Astrocyte (in vitro differentiated cells and primary cell): ENCODE measurements at places on chromosomes 2 and 18. TPM values are rescaled to one million over a fixed set of nuclear protein-coding genes. Genes with fewer than 3 reads are reported as not detected.
A peak's percentile ranks its signal among the peaks of the same experiment; 100 is the strongest.

Gene PLGLB2
- 3.7 TPM in 2 replicates for total RNA-seq

- H3K4me3 ChIP-seq, result no peak overlapping the region
- H3K36me3 ChIP-seq, result no peaks in the 10 kb centered on the region
- no peaks in the 10 kb centered on the region for H3K4me1 ChIP-seq
- peaks cover 6% of the 10 kb centered on the region for H3K27me3 ChIP-seq
- no peak overlapping the region for H3K27ac ChIP-seq
- DNase-seq, result no peak
These were observed 53.6 kb downstream of the DPYSL5 start for GRCh38 chr2:26901326-26902183.

Gene SPDYA
- 1.3 and 1.4 TPM in 2 replicates for total RNA-seq

Gene TFPI
- 52.9 and 56.6 TPM in 2 replicates for total RNA-seq

- H3K36me3 ChIP-seq, result peaks cover 6% of the 10 kb centered on the region
- H3K4me3 ChIP-seq, result peak overlapping the region; percentile 90
- no peaks in the 10 kb centered on the region for H3K27me3 ChIP-seq
These were observed 1.2 kb downstream of the KDSR start for GRCh38 chr18:63365876-63366212.

DNA sequence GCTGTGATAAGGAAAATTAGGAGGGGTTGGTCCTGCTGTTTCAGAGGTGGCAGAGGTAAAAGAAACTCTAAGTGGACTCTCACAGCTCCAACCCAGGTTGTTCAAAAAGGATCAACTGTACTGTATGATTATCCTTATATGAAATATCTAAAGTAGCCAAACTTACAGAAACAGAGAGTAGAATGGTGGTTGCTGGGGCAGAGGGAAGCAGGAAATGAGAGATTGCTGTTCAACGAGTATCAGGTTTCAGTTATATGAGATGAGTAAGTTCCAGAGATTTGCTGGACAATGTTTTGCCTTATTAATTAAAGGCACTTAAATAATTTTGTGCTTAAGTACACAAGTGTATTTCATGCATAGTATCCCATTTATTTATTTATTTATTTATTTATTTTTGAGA, 972.0 kb upstream of the LRRTM1 start:
- H3K4me3 ChIP-seq, result no peak overlapping the region
- H3K36me3 ChIP-seq, result no peaks in the 10 kb centered on the region
- DNase-seq, result no peak
- H3K4me1 ChIP-seq, result no peaks in the 10 kb centered on the region
- H3K27ac ChIP-seq, result no peak overlapping the region

GRCh38 chr2:191081411-191082155, 67.6 kb upstream of the STAT1 start:
- no peak overlapping the region for H3K4me3 ChIP-seq
- H3K27ac ChIP-seq, result no peak overlapping the region
- no peaks in the 10 kb centered on the region for H3K36me3 ChIP-seq
- peak; percentile 35 for DNase-seq

- H3K27me3 ChIP-seq, result no peaks in the 10 kb centered on the region
- no peaks in the 10 kb centered on the region for H3K36me3 ChIP-seq
- no peaks in the 10 kb centered on the region for H3K4me1 ChIP-seq
- no peak overlapping the region for H3K4me3 ChIP-seq
These were observed 351.7 kb upstream of the CDH7 start for GRCh38 chr18:65399091-65399490.

- no peaks in the 10 kb centered on the region for H3K27me3 ChIP-seq
- no peak overlapping the region for H3K4me3 ChIP-seq
- H3K36me3 ChIP-seq, result no peaks in the 10 kb centered on the region
These were observed 24.2 kb downstream of the PLCL1 start for GRCh38 chr2:197828464-197829135.

Gene SLC16A14
- 3.5 and 4.2 TPM in 2 replicates for total RNA-seq

DNA sequence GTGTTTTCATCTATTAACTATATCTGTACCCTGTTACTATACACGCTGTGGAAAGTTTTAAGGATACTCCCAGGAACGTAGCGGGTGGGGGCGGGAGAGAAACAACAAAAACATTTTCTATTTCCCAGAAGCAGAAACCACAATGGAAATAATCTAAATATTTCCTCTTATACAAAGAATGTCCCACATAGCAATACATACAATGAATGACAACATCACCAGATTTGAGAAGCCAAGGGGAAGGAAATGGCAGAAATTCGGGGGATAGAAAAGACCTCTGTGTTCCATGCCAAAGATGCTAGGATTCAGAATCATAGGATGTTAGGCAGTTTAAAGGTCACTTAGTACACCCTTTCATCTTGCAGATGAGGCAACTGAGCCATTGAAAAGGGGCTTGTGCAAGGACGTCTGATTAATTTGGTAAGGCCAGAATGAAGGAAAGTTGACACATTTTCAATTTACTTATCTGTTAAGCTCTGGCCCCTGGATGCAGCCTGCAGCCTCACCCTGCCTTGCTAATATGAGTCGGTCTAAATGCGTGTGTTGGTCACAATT, 41.1 kb upstream of the SCYGR1 start:
- no peaks in the 10 kb centered on the region for H3K36me3 ChIP-seq
- H3K4me3 ChIP-seq, result no peak overlapping the region
- no peaks in the 10 kb centered on the region for H3K27me3 ChIP-seq

- no peaks in the 10 kb centered on the region for H3K4me1 ChIP-seq
- DNase-seq, result no peak
- H3K36me3 ChIP-seq, result no peaks in the 10 kb centered on the region
These were observed 36.5 kb upstream of the MGAT5 start for GRCh38 chr2:134217351-134217750.

Gene AQP12B
- total RNA-seq, result not detected in 2 replicates

Gene DSC1
- total RNA-seq, result 0.18 and 0.43 TPM in 2 replicates

DNA sequence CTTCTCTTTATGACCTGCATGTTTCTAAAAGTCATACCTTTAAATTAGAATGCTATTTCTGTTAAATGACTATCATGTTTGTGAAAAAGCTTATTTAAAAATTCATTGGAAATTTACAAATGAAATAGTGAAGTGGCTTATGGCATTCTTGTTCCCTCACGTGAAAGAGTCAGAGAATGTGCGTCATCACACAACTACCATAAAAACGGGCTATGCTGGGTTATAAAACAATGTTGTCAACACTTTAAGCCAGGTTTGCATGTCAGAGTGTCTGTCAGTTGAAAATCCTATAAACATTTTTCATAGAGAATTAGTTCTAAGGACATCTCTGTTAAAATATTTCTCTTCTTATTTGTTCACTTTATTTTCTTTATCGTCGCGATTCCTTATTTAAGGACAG, 42.5 kb upstream of the STK39 start:
- H3K36me3 ChIP-seq, result no peaks in the 10 kb centered on the region
- DNase-seq, result no peak
- no peak overlapping the region for H3K27ac ChIP-seq
- no peaks in the 10 kb centered on the region for H3K4me1 ChIP-seq
- no peaks in the 10 kb centered on the region for H3K27me3 ChIP-seq

GRCh38 chr2:85330839-85331636, 3.2 kb upstream of the TGOLN2 start:
- H3K4me1 ChIP-seq, result peaks cover under 1% of the 10 kb centered on the region
- H3K36me3 ChIP-seq, result no peaks in the 10 kb centered on the region
- no peak overlapping the region for H3K4me3 ChIP-seq
- no peaks in the 10 kb centered on the region for H3K27me3 ChIP-seq

GRCh38 chr2:12124790-12125189, 378.4 kb downstream of the LPIN1 start:
- no peak overlapping the region for H3K27ac ChIP-seq
- no peaks in the 10 kb centered on the region for H3K36me3 ChIP-seq
- DNase-seq, result no peak
- no peak overlapping the region for H3K4me3 ChIP-seq
- no peaks in the 10 kb centered on the region for H3K27me3 ChIP-seq
- H3K4me1 ChIP-seq, result peaks cover 14% of the 10 kb centered on the region

DNA sequence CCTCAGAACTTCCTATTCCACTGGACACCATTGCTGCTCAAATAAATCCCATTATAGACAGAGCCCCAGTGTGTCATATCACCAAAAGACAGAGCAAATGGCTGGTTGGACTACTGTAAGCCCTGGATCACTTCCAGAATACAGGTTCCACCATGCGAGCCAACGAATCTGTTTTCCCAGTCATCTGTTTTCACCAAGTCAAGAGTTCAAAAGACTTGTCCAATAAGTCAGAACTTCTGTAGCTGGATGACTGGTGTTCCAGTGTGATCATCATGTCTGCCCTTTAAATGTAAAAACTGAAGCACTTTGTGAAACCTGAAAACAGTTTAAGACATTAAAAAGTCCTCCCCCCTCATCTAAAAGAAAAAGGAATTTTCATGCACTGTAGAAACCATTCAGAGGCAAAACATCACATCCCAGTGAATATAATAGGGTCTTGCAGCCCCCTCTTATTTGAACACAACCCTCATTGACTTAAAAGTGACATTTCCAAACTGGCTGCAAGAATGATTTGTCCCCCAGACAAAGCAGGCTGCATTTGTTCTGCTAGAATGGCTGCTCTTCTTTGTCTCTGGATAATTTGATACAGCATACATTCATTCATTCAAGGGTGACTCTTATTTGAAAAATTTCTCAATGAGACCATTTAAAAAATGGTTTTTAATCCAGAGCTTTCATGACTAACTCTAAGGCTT, 64.6 kb upstream of the TANC1 start:
- H3K27ac ChIP-seq, result no peak overlapping the region
- H3K36me3 ChIP-seq, result no peaks in the 10 kb centered on the region
- no peak for DNase-seq
- no peak overlapping the region for H3K4me3 ChIP-seq
- H3K27me3 ChIP-seq, result no peaks in the 10 kb centered on the region

GRCh38 chr2:143574069-143574468, 444.9 kb downstream of the ARHGAP15 start:
- no peak overlapping the region for H3K27ac ChIP-seq
- no peaks in the 10 kb centered on the region for H3K4me1 ChIP-seq
- no peak for DNase-seq
- no peaks in the 10 kb centered on the region for H3K36me3 ChIP-seq
- H3K4me3 ChIP-seq, result no peak overlapping the region
- H3K27me3 ChIP-seq, result no peaks in the 10 kb centered on the region

Gene FOXI3
- total RNA-seq, result 0.60 and 2.3 TPM in 2 replicates

DNA sequence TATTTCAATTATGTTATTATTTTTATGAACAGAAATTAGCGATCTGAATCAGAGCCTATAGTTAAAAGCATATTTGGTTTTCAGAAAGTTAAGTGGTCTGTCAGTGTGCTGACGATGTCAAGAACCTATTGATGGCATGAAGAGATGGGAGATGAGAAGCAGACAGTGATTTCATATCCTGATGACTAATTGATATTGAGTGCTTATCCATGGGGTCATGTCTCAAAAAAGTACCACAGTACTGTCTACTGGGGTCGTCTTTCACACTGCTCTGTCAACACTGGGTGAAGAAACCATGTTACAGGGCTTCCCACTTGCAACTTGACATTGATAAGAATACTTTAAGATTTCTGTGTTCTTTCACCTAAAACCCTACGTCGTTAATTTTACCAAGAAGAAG, 297.1 kb downstream of the AFF3 start:
- no peak overlapping the region for H3K27ac ChIP-seq
- H3K4me1 ChIP-seq, result peaks cover 10% of the 10 kb centered on the region

Gene BMP10
- not detected in 2 replicates for total RNA-seq

GRCh38 chr2:138536302-138536701, 34.7 kb downstream of the SPOPL start:
- H3K4me1 ChIP-seq, result no peaks in the 10 kb centered on the region
- no peak overlapping the region for H3K4me3 ChIP-seq
- no peaks in the 10 kb centered on the region for H3K36me3 ChIP-seq
- no peaks in the 10 kb centered on the region for H3K27me3 ChIP-seq
- peak; percentile 44 for DNase-seq

DNA sequence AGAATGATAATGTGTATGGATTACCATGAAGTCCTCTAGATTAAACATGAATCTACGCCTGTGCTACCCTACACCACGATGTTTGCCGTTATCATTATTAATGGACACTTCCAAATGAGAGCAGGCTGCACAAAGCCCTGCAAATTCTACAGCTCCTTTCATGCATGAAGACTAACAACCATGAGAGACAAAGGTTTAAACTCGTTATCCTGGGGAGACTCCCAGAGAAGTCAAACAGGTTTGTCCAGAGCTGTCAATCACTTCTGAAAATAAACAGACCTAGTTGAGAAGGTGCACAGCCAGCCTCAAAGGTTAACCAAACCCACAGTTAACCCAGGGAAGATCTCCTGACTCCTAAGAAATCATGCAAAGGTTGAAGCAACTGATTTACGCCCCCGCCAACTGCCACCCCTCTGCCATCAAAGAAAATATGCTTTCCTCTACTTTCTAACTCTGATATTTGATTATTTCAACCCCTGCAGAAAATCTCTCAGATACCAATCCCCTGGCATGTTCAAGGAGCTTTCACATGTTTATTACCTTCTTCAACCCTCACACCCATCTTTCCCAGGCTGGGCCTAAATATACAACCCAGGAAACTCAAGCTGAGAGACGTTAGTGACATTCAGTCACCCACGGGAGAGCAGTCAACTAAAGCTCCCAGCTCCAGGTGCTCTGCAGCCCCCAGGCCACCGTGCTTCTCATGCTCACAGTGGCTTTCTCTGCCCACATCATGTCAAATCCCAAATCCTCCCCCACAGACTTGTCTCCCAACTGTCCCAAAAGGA, 35.9 kb downstream of the MYO5B start:
- H3K36me3 ChIP-seq, result no peaks in the 10 kb centered on the region
- no peak overlapping the region for H3K4me3 ChIP-seq
- H3K4me1 ChIP-seq, result no peaks in the 10 kb centered on the region
- H3K27ac ChIP-seq, result no peak overlapping the region

GRCh38 chr18:61831071-61831470, 61.7 kb downstream of the RNF152 start:
- no peaks in the 10 kb centered on the region for H3K27me3 ChIP-seq
- no peak for DNase-seq

DNA sequence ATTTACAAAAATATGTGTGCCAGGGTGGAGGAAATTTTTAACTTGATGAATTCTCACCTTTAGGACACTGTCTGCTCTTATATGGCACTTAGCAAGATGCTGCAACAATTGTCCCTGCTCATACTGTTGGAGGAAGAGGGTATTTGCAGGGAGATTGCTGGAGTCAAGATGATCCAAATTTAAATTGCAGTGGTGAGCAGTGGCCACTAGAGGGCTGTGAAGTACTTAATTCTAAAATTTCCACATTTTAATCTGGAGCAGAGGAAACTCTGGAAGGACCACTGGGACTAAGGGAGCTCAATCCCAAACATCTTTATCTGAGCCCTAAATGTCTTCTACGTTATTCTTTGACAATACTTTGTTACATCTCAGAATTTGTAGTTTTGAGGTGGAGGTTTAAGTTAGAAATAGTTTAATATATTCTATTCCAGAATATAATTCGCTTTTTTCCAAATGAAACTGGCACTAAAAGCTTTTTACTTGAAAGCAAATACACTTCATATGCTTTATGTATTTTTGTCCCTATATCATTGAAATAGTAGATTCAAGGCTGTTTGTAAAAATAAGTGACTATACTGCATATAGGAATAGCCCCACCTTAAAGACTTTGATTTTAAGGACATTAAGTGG, 33.0 kb upstream of the PTH2R start:
- DNase-seq, result no peak
- H3K4me1 ChIP-seq, result no peaks in the 10 kb centered on the region
- H3K4me3 ChIP-seq, result no peak overlapping the region
- H3K27me3 ChIP-seq, result peaks cover 11% of the 10 kb centered on the region
- no peaks in the 10 kb centered on the region for H3K36me3 ChIP-seq
- H3K27ac ChIP-seq, result no peak overlapping the region

Gene MTCL1
- 48.6 and 59.3 TPM in 2 replicates for total RNA-seq

- H3K4me3 ChIP-seq, result no peak overlapping the region
- no peaks in the 10 kb centered on the region for H3K36me3 ChIP-seq
- no peaks in the 10 kb centered on the region for H3K4me1 ChIP-seq
- H3K27ac ChIP-seq, result no peak overlapping the region
- no peaks in the 10 kb centered on the region for H3K27me3 ChIP-seq
These were observed 184.2 kb downstream of the ZNF521 start for GRCh38 chr18:25167612-25168410.

Gene NLRC4
- not detected in 2 replicates for total RNA-seq

Gene CRYGD
- total RNA-seq, result not detected in 2 replicates
